Fibroblast of lung (primary cell): ENCODE measurements at places on chromosomes 13 and 19.

- DNase-seq, result peak; percentile 64
These were observed 5.4 kb downstream of the LMTK3 start for GRCh38 chr19:48506138-48506733.

- DNase-seq, result no peak
These were observed 123.0 kb downstream of the COL4A1 start for GRCh38 chr13:110183910-110184309.

GRCh38 chr19:16604615-16605014, 23.4 kb downstream of the MED26 start:
- no peak for DNase-seq

- no peak for DNase-seq
These were observed 539.5 kb downstream of the FGF9 start for GRCh38 chr13:22210134-22210930.
